CD4-positive, alpha-beta T cell treated with Interferon gamma for 1 hour (primary cell): ENCODE measurements at places on chromosomes 6 and 20.

DNA sequence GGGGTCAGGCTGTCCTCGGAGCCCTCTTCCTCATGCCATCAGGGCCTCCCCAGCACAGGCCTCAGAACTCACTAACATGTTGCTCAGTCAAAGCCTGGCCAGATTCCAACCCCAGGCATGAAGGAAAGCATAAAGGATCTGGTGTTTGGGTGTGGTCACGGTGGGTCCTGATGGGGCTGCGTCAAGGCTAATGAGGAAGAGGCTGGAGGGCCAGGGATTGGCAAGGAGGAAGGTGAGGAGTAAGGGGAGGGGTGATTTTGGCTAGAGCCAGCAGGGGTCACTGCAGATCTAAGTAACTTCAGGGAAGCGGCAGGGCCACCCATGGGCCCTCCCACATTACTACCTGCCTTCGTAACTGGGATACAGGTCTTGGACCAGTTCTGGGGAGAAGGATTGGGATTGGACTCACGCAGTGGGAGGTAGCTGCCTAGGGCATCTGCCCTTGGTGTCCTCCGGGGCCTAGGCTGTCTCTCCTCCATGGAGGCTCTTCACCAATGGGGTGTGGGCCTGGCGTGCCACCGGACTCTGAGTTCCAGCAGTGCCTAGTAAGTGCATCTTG lies 36.2 kb upstream of the MRPS18A start:
- peak; percentile 71 for DNase-seq

DNA sequence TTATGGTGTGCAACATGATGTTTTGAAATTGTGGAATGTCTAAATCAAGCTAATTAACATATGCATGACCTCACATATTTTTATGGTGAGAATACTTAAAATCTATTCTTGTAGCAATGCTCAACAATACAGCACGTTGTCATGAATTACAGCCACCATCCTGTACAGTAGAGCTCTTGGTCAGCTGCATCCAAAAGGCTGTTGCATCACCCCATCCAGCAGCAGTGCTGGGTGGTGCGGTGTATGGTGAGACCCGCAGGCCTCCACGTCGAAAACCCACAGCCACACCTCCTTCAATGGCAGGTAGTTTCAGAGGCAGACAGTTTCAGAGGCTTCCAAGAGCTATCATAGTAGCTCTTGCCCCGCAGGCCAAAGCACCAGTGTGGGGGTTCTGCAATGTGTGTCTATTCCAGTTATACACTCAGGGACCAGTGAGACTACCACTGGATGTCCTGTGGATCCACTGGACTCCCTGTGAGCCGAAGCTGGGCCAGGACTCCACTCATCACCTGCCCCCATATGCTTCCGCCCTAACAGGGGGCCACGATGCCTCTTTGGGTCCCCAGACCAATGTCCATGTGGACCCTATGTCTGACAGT lies 23.4 kb downstream of the PACSIN1 start:
- DNase-seq = no peak

DNA sequence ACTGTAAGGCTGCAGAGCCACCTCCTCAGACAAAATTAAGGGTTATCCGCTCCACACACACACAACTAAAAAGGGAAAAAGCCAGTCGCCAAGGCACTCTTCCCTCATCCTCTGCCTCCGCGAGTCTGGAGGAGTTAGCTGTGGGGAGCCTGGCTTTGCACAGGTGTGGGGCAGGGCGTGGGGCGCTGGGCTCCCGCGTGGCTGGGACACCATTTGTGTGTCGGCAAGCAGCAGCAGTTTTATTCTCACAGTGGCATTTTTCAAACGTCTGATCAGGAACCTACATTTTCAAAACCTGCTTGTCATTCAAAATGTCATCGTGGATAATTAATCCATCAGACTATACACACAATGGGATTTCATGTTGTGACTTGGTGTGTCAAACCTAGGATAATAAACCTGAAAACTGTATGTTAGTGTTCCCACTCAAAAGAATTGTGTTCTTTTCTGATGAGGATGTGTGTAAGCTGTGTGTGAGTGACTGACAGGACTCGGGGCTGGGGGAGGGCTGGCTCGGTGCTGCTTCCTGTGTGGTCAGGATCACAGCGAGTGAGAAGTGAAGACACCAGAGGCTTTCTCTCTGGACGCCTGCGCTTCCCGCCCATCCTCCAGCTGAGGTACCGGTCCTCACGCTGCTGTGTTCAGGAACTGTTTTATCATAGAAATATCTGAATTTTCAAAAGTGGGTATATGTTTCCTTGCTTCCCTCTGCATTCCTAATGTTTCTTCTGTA lies 83.1 kb downstream of the IRF4 start:
- DNase-seq = peak; percentile 61

DNA sequence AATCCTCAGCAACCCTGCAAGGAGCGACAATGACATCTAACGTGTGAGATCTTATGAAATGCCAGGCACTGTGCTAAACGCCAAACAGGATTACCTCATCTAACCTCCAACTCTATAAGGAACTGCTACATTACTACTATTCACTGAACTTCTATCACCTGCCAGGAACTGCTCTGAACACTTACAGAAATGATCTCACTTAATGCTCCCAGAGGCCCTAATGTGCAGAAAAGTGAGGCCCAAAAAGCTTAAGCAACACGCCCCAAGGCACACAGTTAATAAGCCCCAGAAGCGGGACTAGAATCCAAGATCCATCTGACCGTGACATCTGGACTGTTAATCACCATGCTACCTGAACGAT lies 28.5 kb downstream of the TRAM2 start:
- DNase-seq = no peak

DNA sequence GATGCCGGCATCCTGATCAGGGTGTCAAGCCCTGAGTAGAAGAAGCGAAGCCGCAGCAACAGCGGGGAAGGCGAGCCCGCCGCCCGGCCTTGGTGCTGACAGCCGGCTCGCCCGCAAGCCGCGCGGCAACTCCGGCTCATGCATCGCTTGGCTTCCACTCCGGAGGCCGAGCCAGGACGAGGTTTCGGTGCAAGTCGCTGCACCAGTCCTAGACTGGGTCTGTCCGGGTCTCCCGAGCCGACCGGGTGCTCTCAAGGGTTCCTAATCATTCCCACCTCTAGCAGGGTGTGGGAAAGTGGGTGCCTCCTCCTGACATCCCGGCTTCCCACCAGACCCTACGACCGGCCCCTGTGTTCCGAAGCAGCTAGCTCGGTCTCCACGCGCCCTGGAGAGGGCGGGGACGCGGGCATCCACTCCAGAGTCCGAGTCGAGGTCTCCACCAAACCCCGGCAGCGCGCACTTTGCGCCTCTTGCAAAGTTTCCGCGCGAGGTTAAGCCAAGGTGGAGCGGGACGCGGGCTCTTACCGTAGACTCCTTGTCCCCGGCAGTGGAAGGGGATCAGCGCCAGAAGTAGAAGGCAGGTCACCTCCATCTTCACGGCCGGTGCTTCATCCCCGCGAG lies 1.4 kb downstream of the MDGA1 start:
- DNase-seq = no peak

DNA sequence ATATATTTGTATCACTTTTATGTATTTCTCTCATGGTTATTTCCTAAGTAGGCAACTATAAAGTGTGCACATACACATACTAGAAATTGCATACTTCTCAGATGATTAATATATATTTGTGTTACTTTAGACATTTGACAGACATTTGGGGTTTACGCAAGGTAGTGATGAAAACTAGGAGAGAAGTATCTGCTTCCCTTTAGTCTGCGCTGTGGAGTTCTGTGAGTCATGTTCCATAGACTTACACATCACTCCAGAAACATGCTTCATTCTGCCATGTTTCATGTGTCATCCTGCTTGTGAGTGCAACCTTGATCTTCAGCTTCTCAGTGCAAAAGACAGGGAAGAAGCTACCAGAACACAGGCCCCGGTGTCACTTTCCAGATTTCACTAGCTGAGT lies 200.7 kb upstream of the BMP2 start:
- no peak for DNase-seq

DNA sequence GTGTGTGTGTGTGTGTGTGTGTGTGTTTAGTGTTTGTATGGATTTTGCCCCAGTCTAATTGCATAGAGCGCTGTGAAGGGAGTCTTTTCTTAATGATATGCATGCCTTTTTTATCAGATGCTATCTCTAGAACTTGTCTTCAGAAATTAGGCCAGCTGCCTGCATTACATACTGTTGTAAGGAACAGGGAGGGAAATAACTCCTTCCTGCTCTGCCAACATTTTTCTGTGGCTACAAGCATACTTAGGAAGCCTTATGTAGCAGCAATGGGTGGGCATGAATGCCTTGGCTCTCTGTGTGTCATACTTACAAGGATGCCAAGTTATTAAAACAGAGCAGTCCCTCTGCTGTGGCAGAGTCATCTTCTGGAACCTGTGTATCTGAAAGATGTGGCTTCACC lies 8.0 kb upstream of the COL21A1 start:
- DNase-seq = no peak

DNA sequence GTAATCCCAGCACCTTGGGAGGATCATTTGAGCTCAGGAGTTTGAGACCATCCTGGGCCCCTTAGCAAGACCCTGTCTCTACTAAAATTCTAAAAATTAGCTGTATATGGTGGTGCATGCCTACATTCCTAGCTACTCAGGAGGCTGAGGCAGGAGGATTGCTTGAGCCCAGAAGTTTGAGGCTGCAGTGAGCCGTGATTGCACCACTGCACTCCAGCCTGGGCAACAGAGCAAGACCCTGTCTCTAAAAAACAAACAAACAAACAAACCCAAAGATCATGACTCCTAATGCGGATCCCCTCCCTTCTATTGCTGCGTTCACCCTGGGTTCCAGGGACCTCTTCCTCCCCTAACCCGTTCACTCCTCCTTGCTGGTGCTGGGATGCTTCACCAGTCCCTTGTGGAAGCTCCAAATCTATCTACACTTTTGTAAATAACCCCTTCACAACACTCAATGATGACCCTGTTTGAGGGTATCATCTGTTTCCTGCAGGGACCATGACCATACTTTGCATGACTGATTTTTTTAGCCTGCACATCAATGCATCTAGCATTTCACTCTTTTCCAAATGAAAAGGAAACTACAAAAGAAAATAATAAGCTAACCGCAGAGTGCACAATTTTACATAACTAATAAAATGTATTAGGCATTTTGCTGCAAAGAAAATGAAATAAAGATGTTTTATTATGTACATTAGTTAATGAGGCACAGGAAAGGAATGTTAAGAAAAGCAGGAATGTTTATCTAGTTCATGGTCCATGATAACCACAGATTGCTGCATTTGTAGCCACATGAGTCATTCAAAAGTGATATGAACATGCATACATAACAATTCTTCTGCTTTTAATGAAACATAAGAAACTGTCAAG lies 30.5 kb upstream of the IPCEF1 start:
- no peak for DNase-seq

DNA sequence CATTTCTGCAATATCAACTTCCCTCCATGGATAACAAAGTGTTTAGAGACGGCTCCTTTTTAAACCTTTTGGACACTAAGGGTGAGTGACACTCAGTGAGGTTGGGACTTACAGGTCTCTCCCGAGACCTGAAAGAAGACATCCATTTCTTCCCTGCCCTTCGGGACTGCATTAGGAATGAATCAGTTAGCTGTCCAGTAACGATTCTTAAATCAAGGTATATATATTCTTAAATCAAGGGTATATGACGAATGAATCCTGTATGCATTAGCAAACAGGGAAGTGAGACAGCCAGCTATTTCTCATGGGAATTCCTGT lies 52.9 kb downstream of the EDN1 start:
- no peak for DNase-seq

GRCh38 chr6:3473773-3474172 lies 16.9 kb upstream of the SLC22A23 start:
- DNase-seq = no peak

DNA sequence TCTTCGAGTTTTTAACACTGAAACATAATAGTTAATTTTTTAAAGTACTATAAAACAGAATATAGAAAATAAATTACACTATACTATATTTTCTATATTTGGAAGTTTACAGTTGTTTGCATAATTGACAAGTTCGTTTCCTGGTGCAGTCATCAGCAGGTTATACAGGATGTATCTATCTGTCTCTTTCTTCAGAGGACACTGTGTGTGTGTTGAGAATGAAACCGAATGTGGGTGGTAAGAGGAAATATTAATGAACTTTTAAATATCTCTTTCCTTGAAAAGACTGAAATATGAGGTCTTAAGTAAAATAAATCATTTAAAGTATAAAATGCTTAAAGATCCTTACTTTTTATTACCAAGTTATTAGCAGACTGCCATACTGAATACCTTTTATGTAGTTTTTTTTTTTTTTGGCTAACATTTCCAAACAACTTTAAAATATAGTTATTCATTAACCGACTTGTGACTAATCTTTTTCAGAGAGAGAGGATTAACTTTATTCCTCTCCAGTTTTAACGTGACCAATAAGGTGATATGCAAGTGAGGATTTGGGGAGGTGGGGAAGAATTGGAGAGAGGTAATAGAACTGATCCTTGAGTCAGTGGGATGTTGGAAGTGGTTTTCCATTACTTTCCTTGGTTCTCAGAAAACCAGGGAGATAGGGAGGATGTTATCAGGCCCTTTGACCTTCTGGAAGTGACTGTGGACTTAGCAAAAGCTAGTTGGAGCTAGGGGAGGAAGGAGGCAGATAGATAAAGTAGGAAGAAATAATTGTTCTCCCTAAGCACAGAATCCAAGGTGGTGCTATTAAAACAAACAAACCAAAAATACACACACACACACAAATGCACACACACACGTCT lies 380.0 kb upstream of the FLRT3 start:
- DNase-seq = no peak

DNA sequence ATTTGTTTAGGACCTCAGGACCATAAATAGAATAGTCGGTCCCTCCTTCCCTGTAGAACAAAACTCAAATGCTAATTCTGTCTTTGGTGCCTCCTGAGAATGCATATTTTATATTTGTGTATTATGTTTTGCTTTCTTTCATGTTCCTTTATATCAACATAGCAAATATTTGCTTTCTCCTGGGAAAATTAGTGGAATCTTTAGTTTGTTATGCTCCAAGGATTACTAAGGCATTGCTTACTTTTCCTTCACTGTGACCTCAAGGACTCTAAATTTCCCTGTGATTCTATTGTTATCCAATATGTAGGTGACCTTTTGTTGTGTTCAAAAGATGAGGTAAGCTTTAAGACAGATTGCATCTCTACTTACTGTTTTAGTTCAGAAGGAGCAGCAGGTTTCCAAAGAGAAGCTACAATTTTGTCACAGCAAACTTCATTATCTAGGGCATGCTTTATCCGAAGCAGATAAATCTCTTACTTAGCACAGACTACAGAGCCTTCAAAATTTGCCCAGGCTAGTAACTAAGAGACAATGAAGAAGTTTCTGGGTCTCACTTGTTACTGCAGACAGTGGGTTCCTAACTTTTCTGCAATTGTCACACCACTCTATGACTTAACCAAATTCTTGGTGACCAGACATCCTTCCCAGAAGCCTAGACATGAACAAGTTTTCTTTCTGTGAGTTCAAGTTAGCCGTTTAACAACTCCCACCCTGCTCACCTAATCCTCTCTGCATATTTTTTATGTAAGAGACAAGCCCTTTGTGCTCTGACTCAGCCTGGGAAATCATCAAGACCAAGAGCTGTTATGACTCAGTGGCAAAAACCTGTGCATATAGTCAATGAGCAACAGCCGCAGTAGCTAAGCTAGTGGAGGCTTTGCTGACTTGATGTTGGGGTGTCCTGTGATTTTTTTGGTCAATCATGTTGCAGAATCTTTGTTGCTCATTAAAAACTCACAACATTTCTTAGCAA lies 378.8 kb downstream of the QKI start:
- no peak for DNase-seq

GRCh38 chr6:45718871-45719270 lies 296.8 kb downstream of the CLIC5 start:
- no peak for DNase-seq
